ENCODE measurements at places on chromosomes 2 and 18.

DNA sequence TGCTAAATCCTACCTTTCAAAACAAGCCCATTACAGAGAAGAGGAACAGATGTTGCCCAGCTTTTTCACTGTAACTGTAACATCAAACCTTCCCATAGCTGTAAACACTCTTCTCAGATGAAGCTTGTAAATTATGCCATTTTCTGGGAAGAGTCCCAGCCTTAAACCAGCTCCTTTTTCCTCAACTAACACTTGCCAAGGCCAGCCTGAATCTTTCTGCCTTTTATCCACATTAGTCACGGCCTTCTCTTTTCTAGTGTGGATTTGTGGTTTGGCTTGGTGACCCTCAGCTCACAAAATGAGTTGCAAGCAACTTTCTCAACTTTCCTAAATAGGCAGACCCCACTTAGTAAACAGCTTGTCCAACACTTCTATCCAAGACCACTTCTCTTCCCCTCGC lies 90.2 kb downstream of the CABLES1 start:
- DNase-seq = no peak

- DNase-seq = no peak
Observed at GRCh38 chr2:199631129-199631528, 173.4 kb upstream of the SATB2 start.

DNA sequence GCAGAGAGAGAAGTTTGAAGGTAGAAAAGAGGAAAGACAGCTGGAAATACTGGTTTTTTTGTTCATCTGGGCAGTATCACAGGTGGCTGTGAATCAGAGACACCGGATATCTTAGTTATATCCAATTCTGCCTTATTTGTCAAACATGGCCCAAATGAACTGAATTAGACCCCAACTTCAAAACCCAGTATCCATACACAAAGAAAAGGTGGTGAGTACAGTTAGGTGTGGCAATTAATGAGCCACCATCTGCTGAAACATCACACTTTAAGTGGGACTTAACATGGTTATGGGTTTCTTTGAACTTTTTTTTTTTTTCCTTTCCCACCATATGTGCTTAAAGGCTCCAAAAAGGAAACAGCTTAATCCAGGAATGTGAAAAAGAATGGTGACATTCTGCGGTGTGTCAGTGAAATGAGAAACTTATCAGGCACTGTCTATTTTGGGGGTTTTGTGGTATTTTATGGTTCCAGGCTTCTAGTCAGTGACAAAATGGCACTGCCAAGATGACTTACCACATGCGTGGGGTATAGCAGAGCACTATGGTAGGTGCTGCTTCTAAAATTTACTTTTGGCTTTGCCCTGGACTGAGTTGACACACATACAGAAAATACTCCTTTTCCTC lies 5.0 kb upstream of the TMEM178A start:
- no peak for DNase-seq

- no peak for DNase-seq
Observed at GRCh38 chr2:75846683-75847190, 136.0 kb upstream of the GCFC2 start.

DNA sequence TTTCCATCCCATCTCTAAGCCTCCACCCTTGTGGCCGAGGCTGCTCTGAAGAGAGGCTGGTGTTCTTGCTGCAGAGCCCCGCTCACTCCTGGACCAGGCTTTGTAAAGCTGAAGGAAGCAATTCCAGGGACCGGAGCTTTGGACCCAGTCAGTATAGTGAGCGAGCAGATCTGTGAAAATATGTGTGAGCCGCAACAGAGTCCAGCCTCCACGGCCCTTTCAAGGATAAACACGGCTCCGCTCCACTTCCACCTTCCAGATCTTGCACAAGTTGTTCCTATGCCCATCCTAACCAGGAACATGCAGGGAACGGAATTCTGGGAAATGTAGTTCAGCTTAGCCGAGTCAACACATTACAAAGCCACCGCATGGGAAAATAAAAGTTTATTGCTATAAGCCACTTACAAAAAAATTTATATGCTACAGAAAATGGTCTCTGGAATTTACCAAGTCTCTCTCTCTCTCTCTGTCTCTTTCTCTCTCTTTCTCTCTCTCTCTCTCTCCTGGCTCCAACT lies 151.7 kb upstream of the ZNF521 start:
- no peak for DNase-seq

DNA sequence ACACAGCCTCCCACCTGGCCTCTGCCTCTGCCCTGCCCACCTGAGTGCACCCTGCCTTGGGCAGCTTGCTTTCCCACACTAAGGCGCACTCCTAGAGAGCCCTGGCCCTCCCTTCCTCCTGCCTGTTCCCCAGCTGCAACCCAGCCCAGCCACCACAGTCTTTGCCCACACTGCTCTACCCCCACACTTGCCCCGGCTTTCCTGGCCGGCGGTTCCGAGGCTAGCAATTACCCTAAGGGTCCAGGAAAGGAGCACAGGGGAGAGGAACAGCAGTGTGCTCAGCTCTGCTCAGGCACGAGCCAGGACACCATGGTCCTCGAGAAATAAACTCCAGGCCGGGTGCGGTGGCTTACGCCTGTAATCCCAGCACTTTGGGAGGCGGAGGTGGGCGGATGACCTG lies 237.8 kb upstream of the RAB6C start:
- DNase-seq = no peak

GRCh38 chr2:40451918-40452605 lies at the start of gene SLC8A1:
TSS of gene SLC8A1 (minus strand) at chr2:40452090.
- peak; percentile 58 for DNase-seq
